ENCODE measurements at places on chromosomes 1 and 21.

DNA sequence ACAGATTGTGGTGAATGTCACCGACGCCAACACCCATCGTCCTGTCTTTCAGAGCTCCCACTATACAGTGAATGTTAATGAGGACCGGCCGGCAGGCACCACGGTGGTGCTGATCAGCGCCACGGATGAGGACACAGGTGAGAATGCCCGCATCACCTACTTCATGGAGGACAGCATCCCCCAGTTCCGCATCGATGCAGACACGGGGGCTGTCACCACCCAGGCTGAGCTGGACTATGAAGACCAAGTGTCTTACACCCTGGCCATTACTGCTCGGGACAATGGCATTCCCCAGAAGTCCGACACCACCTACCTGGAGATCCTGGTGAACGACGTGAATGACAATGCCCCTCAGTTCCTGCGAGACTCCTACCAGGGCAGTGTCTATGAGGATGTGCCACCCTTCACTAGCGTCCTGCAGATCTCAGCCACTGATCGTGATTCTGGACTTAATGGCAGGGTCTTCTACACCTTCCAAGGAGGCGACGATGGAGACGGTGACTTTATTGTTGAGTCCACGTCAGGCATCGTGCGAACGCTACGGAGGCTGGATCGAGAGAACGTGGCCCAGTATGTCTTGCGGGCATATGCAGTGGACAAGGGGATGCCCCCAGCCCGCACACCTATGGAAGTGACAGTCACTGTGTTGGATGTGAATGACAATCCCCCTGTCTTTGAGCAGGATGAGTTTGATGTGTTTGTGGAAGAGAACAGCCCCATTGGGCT lies 3.0 kb downstream of the CELSR2 start:
- no peak for DNase-seq

DNA sequence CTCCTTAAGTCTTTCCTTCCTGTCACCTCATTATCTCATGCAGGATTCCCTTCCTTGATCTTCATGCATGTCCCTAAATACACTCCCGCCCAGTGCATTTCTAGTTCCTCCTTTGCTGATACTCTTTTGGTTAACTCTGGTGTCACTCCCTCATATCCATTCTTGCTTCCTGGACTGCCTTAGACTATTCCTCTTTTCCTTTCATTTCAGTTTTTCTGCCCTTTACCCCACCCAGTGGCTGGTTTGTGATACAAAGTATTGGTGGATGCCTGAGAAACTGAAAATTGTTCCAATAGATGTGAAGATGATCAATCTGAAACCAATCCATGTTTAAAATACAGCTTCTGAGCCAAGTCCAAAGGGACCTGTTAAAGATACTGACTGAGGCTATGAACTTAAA lies 553.8 kb upstream of the CAMK1G start:
- no peak for DNase-seq

DNA sequence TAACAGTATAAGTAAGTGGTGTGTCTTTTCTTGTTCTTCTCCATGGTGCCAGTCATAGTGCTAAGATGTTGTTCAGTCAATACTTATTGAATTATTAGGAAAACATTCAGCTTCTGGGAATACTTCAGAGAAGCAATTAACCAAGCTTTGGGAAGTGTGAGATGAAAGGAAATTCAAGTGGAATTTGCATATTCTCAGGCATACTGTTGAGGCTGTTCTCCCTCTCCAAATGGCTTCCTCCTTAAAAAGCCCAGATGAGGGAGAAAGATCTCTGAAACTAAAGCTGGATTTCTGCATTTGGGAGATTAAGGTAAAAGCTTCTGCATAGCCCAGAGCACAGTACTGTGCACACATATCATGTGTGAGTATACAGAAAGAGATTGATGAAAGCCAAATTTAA lies 73.4 kb downstream of the MACF1 start:
- DNase-seq = no peak

- no peak for DNase-seq
Measured at GRCh38 chr1:225468270-225469020, 40.6 kb upstream of the LBR start.

- DNase-seq = peak; percentile 32
Measured at GRCh38 chr1:234691567-234691966, 81.6 kb upstream of the IRF2BP2 start.

DNA sequence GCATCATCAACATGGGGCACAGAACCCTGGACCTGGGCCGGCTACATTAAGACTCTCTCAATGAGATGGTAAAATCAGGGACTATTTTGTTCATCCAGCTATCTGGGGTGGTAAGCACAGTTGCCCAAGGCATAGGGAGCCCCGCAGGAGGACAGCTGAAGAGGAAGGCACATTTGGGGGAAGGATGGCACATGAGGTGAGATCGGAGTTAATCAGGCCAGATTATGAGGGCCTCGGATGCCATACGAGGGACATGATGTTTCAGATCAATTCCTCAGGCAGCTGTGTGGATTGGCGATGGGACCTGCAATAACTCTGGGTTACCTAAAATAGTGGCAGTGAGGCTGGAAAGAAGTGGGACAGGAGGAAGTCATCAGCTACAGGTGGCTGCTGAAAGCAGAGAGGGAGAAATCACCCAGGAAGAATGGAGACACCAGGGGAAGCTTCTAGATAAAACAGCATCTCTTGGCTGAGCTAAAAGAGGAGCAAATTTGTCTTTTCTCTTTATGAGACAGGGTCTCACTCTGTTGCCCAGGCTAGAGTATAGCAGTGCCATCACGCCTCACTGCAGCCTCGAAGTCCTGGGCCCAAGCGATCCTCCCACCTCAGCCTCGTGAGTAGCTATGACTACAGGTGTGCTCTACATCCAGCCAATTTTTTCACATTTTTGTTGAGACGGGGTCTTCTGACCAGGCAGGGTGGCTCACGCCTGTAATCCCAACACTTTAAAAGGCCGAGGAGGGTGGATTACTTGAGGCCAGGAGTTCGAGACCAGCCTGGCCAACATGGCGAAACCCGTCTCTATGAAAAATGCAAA lies 21.1 kb downstream of the TOMM20 start:
- no peak for DNase-seq

GRCh38 chr1:215963040-215963439 lies 395.9 kb downstream of the KCTD3 start:
- no peak for DNase-seq

DNA sequence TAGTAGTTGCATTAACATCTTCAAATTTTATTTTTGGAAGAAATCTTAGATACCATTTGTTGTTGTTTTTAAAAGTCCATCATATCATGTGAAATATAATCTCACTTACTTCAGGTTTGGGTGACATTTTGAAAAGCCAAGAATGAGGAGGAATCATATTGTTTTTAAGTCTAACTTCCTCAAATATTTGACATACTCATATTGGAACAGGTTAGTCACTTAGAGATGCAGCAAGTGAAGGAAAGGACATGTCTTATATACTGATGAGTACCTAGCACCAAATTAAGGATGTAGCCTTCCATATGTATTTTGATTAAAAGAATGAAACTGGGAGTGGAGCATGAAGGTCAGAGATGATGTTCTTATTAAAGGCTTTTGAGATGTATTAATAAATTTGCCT lies 23.9 kb downstream of the GBP2 start:
- no peak for DNase-seq
